ENCODE measurements at places on chromosomes 1 and 21.

DNA sequence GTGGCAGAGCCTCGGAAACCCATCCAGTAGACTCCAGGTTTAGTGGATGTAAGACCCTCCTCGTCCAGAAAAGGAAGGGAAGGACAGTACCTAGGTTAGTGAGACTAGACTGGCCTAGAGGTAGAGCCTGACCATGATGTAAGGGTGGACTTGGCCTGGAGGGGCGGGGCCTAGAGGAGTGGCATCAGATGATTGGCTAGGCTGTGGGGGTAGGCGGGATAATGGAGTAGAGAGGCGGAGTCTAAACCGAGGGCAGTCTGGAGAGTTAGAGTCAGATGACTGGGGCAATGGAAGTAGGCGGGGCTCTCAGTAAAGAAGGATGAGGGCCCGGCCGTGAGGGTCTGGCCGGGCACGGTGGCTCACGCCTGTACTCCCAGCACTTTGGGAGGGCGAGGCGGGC is 70.1 kb downstream of the EPHB2 start:
- DNase-seq, result peak; percentile 61

GRCh38 chr1:90074137-90074536 is 79.2 kb downstream of the ZNF326 start:
- no peak for DNase-seq

- no peak for DNase-seq
Observed at GRCh38 chr1:100462326-100463025, 75.5 kb upstream of the GPR88 start.

DNA sequence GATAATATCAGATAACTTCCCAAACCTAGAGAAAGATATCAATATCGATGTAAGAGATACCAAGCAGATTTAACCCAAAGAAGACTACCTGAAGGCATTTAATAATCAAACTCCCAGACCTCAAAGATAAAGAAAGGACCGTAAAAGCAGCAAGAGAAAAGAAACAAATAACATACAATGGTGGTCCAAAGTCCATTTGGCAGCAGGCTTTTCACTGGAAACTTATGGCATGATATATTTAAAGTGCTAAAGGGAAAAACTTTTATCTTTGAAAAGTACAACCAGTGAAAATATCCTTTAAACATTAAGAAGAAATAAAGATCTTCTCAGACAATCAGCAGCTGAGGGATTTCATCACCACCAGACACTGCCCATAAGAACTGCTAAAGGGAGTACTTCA is 812.7 kb upstream of the ADAMTS5 start:
- peak; percentile 17 for DNase-seq

- no peak for DNase-seq
Observed at GRCh38 chr1:35364741-35365140, 96.2 kb downstream of the ZMYM4 start.

- peak; percentile 41 for DNase-seq
Observed at GRCh38 chr1:84374991-84375696, 23.1 kb upstream of the DNASE2B start.

DNA sequence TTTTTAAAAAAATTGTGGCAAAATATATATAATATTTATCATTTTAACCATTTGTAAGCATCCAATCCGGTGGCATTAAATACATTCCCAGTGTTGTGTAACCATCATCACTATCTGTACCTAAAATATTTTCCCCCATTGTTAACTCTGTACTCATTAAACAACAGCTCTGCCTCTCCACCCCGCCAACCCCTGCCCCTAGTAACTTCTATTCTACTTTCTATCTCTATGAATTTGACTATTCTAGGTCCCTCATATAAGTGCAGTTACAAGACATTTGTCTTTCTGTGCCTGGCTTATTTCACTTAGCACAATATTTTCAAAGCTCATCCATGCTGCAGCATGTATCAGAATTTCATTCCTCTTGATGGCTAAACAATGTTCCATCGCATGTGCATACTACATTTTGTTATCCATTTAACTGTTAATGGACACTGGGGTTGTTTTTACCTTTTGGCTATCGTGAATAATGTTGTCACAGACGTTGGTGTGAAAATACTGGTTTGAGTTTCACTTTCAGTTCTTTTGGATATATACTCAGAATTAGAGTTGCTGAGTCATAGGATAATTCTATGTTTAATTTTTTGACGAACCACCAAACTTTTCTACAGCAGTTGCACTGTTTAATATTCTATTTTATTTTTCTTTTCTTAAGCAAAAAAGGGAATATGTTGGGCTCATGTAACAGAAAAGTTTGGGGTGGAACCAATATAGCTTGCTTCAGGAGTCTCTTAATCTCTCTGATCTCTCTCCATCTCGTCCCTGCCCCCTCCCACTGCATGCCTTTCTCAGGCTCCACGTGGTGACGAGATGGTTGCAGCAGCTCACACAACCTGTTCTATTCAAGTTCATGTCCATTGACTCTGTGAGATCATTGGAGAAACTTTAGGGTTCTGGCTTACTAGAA is 25.2 kb upstream of the RCAN1 start:
- DNase-seq, result no peak

DNA sequence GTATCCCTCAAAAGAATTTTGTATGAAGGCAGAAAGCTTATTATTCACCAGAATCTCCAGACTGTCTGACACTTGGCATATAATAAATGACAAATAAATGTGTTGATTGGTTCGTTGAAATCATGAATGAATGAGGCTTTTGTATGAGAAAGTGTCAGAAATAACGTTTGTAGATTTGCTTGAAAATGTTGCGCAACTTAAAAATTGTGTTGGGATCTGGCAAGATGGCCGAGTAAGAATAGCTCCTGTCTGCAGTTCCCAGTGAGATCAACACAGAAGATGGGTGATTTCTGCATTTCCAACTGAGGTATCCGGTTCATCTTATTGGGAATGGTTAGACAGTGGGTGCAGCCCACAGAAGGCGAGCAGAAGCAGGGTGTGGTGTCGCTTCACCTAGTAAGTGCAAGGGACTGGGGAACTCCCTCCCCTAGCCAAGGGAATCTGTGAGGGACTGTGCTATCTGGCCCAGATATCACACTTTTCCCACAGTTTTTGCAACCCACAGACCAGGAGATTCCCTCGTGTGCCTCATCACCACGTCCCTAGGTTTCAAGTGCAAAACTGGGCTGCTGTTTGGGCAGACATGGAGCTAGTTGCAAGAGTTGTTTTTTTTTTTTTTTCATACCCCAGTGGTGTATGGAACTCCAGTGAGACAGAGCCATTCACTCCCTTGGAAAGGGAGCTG is 759.0 kb downstream of the LTN1 start:
- DNase-seq, result no peak

GRCh38 chr1:182186757-182187146 is 125.2 kb upstream of the ZNF648 start:
- no peak for DNase-seq

GRCh38 chr1:29586991-29587745 is 350.8 kb downstream of the PTPRU start:
- DNase-seq, result no peak
